HT1080 (cell line): ENCODE measurements at places on chromosomes 5 and 9. TPM values are rescaled to one million over a fixed set of nuclear protein-coding genes. Genes with fewer than 3 reads are reported as not detected.

The LCN15 gene
- not detected in 2 replicates for total RNA-seq

DNA sequence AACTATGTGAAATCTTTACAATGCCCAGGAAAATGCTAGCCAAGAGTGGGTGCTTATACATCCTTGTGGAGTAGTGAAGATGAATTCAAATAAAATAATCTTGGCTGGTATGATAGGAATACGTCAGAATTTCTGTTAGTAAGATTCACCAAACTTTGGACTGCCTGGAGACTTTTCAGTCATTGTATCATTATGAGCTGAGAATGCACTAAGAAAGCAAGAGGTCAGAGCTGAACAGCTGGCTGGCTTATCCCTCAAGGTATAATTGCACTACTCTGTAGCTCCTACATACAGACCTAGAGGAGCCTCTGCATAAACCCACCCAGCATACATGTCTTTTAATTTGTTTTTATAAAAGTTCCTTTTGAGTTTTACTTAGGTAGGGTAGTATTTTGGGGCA lies 568.5 kb upstream of the RIOK2 start:
- DNase-seq: no peak

- no peak for DNase-seq
These were observed 72.1 kb upstream of the STK32A start for GRCh38 chr5:147162740-147163139.

DNA sequence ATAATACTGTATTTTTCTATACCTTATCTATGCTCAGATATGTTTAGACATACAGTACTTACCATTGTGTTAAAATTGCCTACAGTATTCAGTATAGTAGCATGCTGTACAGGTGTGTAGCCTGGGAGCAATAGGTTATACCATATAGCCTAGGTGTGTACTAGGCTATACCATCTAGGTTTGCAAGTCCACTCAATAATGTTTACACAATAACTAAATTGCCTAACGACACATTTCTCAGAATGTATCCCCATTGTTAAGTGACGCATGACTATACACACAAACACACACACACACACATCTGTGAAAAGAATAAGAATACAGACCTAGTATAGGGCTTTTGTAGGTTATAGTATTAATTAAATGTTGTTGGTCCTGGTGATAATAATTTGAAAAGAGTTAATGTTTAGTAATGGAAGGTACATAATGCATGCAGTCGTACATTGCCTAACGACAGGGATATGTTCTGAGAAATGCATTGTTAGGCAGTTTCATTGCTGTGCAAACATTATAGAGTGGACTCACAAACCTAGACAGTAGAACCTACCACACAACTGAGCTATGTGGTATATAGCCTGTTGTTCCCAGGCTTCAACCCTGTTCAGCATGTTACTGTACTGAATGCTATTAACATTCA lies 13.6 kb downstream of the TDRD7 start:
- DNase-seq: no peak

DNA sequence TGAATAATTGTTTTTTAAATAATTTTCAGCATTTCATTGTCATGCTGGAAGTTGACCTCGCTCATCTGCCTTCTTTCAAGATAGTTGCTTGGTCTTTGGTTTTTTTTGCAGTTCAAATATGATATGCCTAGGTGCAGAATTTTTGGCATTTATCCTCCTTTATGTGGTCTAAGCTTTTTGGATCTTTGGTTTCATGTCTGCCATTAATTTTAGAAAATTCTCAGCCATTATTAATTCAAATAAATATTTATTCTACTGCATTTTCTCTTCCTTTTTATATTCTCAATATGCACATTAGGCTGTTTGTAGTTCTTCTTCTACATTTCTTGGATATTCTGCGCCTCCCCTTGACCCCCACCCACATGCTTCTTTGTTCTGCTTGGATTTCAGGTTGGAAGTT lies 63.6 kb downstream of the PHF2 start:
- no peak for DNase-seq

The RASEF gene
- total RNA-seq: 0.14 and 0.73 TPM in 2 replicates

GRCh38 chr5:103943230-103943629 lies 380.6 kb upstream of the NUDT12 start:
- DNase-seq: no peak

DNA sequence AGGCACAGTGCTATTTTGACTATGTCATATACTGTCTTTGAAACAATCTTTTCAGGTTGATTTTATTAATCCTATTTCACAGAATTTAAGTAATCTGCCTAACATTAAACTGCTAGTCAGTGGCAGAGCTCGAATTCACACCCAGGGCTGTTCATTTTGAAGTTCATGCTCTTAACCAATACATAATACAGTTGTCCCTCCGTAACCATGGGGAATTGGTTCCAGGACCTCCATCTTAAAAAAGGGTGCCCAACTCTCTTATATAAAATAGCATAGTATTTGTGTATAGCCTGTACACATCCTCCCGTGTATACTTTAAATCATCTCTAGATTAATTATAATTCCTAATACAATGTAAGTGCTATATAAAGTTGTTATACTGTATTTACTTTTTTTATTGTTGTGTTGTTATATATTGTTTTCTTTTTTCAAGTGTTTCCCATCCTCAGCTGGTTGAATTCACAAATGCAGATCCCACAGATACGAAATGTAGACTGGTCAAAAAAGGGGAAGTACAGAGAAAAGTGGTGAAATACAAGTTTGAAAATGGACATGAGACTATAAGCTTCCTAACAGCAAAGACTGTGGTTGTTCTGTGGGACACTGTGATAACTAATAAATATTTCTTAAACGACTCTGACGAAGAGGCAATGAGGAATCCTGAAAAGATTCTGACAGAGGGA lies 18.3 kb downstream of the RFX3 start:
- no peak for DNase-seq

DNA sequence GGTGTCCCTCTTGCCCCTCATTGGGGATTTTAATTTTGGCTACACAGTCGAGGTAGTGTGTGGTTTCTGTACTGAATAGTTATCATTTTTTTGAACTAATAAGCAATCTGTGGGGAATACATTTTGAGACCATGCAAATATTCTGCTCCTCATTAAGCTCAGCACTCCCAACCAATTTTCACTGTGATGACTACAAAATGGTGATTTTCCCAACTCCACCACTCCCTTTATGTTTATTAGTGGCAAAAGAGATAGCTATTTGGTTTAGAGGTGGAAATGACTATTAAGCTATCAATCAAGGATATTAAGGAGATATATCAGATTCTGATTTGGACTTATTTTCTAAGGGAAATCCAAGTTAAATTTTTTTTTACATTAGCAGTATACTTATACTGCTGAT lies 62.9 kb downstream of the FOCAD start:
- no peak for DNase-seq

The SLC36A3 gene
- not detected in 2 replicates for total RNA-seq

DNA sequence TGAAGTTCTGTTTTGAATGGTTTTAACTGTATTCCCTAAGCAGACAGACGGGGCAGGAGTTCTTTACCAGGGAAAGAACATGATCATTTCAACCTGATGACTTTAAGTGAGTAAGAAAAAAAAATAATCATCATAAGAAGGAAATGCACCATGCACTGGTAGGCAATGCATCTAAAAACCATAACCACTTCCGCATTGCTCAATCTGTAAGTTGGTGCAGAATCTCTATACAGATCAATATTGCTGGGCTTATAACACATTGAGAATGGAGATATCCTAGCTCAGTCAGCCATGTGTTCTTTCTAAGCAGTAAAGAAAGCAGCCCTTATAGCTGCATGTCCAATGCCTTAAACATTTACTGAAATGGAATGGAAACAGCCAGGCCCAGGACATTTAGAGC lies 407.1 kb upstream of the DMAC1 start:
- no peak for DNase-seq

DNA sequence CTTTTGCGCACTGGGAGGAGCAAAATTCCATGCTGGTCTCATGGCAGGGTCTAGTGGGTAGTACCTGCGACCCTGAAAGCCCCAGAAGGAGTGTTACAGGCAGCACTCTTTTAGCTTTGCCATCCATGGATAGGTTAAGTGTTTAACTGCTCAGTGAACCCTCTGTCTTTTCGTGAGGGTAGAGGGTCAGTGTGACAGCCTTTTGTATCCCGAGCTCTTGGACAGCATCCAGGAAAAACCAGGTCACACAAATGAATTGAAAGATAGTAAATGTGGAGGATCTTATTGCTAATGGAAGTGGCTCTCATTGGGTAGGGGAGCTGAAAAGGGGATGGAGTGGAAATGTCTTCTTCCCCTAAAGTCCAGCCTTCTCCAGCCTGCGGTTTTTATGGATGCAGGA lies 57.8 kb upstream of the CCDC112 start:
- no peak for DNase-seq

DNA sequence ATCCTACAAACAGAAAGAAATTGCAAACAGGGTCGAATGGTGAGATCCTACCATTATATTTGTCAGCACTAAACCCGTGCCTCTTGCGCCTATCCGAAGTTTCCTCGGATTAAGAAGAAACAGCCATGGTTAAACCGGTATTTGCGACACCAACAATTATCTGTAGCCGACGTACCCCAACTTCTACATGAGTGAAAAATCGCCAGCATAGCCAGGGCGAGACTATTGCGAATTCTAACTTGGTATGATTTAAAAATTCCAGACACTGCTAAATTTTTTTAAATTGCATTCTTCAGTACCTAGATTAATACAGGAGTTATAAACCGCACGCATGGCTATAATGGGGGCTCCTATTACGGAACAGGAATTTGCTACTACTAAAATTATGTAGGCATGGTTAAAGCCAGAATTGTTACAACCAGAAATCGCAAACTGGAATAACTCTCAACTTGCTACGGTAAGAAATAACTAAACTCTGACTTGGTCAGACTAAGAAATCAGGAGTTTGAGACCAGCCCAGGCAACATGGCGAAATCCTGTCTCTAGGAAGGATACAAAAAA lies 25.3 kb upstream of the ANXA2R start:
- DNase-seq: no peak

- no peak for DNase-seq
These were observed 189.0 kb upstream of the DAP start for GRCh38 chr5:10949856-10950630.
